ENCODE measurements at places on chromosomes 13 and 19.

DNA sequence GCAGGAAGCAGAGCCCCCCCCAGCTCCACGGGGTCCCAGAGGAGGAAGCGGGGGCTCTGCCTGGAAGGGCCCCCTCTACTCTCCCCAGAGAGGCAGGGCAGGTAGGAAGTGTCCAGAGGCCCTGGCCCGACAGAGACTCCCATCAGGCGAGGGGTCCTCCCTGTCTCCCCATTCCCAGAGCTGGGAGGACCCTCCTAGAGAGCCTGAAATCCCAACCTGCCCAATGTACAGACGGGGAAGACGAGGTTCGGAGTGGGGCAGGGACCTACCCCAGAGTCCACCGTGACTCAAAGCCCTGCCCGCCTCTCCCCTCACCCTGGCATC is 1.1 kb downstream of the TLE2 start:
- DNase-seq: no peak

GRCh38 chr13:31538067-31539042 is 201.0 kb upstream of the RXFP2 start:
- DNase-seq: peak; percentile 5

DNA sequence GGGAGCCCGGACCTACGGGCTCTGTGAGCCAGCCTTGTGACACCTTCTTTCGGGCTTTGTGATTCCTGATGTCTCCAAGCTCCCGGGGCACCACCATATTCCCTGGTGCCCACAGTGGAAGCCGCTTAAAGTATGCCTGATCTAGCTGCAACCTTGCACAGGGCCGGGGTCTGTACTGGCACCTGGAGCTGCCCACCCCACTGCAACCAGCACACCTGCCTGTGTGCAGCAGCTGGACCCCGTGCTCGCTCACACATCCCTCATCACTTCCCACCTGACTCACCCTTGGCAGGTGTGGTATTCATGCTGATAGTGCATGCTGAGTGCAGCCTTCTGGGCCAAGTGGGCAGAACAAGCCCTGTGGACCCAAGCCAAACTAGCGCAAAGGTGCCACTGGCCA is 1981.1 kb upstream of the PCDH20 start:
- no peak for DNase-seq

DNA sequence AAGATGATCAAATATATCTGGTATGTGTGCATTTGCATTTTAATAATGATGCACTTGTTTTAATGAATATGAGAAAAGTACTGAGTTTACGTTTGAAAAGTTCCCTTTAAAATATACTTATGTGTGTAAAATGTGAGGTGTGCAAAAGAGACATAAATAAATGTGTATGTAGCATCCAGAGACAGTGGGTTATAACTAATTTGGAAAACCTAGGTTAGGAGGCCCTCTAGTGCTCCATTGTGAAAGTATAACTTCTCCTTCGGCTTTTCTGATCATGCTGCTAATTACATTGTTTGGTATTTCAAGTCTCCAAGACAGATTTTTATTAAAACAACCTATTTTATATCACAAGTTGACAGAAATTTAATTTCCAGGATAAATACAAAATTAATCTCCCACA is 30.1 kb downstream of the SCEL start:
- peak; percentile 29 for DNase-seq

DNA sequence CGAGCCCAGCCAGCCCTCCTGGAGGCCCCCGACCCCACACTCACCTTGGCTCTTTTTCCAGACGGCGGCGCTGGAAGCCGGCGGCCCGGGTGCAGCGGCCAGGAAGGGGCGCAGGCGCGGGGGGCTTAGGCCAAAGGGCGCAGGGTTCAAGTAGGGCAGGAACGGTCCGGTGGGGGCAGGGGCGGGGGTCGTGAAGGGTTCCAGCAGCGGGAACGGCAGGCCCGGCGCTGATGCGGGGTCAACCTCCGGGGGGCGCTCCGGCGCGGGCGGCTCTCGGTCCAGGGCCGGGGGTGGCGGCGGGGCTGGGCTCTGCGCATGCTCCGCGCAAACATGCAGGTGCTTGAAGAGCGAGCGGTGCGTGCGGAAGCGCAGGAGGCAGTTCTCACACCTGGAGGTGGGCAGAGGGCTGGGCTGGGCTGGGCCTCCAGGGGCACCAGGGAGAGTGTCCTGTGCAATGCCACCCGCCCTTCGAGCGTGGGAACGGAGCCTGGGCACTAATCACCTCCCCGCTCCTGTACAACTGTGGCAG is 2.3 kb downstream of the ZNF414 start:
- no peak for DNase-seq

- no peak for DNase-seq
Measured at GRCh38 chr13:86087244-86087643, 288.0 kb upstream of the SLITRK6 start.

- DNase-seq: no peak
Measured at GRCh38 chr13:60756306-60756705, 359.3 kb downstream of the TDRD3 start.

Measured in COR-L47 (cell line).